T-helper 1 cell (primary cell): ENCODE measurements at places on chromosomes 4 and X.

DNA sequence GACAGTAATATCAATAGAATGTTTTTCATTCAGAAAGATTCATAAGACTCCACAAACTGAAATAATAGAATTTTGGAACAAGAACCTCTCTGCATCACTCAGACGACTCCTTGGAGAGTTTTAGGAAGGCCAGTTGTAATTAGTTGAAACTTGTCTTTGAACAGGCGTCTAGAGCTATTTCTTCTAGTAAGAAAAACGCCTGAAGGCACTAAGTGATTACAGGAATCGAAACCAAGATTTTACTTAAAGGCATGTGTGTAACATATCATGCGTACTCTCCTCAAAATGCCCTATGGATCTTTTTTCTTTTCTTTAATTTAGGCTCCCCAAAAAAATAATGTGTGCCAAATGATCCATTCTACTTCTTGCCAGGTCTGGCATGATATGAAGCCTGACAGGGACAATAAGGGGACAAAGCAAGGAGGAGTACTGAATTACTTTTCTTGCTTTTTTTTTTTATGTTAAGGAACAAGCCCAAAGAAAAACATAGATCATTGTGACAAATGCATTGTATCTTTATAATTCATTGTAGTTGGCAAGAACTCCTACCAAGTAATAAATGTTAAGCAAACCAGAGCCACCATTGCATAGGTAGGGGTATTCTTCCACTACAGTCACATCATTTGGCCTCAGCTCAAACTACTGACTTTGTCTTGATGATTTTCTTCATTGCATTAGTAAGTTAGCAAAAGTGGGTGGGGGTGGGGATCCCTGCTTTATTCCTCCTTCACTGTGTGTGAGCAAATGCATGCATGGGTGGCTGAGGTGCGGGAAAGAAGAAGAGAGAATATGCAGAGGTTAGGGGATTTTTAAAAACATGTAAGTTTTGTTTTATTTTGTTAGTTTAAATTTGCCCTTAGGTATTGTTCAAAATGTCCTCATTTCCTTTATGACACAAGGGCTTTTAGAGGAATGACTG lies 79.9 kb upstream of the ATOH1 start:
- DNase-seq: no peak

- DNase-seq: no peak
These were observed 107.5 kb downstream of the GABRG1 start for GRCh38 chr4:46016306-46016705.

DNA sequence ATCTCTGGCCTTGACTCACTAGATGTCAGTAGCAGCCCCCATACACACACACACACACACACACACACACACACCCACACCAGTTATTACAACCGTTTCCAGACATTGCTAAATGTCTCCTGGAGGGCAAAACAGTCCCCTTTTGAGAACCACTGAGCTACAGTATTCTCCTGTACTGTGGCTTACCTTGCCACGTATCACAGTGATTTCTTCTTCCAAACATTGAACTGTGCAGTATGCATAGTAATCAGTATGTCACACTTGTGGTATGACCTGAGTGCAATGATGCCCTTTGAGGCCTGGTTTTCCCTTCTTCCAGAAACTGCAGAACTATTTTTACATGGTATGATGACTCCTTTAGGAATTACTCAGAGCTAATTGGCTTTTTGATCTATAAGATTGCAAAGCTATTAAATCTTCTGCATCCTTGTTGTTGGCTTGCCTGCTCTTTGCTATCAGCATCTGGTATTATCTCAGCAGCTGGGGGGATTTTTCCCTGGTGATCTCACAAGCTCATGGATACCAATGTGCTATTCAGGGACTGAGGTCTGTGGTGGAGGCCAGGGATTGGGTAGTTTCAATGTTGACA lies 3.6 kb upstream of the THOC2 start:
- no peak for DNase-seq

- DNase-seq: no peak
These were observed 1015.6 kb downstream of the PCDH19 start for GRCh38 chrX:99394456-99394855.

GRCh38 chr4:80215449-80216052 lies 18.2 kb downstream of the PRDM8 start:
- DNase-seq: no peak

- no peak for DNase-seq
These were observed 51.2 kb downstream of the ZNF827 start for GRCh38 chr4:145887241-145887991.

DNA sequence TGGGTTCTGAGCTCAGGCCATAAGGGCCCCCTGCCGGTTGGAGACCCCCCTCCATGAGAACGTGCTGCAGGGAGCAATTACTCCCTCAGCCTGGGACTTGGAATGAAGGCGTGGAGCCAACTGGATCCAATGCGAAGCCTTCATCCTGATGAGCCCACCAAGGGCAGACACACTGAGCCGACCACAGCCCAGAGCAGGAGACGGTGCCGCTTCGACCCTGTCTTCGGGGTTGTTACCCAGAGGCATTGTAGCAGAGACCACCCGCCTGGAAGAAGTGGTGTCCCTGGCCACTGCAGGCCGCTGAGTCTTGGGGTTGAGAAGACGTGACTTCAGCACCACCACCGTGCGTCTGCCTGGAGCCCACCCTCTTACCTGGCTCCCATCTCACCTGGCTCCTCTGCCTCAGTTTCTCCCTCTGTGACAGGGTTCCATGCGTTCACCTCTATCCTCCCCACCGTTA lies 7.0 kb upstream of the NKX1-1 start:
- DNase-seq: no peak

GRCh38 chr4:139857021-139857420 lies 191.4 kb downstream of the MGST2 start:
- DNase-seq: no peak

DNA sequence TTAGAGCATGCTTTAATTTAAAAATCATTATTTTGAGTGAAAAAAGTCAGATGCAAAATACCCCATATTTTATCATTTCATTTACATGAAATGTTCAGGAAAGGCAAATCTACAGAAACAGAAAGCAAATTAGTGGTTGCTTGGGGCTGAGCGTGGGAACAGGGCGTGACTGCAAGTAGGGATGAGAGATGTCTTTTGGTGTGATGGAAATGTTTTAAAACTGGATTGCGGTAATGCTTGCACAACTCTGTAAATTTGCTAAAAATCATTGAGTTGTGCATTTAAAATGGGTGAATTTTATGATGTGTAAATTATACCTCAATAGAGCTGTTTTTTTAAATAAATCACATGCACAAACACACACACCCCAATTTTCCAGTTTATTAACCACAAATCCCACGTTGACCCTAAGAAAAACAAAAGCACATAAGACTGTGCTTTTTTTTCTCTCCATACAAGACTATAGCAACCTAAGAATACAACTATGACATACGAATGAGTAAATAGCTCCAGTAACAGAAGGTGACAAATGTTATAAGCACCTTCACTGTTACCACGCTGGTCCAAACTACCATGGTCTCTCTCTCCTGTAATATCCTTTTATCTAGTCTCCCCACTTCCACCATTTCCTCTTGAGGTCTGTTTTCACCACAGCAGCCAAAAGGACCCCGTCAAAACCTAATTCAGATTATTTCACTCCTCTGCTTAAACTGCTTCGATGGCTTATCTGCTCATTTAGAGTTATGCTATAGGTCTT lies 37.2 kb downstream of the FRMD7 start:
- no peak for DNase-seq

DNA sequence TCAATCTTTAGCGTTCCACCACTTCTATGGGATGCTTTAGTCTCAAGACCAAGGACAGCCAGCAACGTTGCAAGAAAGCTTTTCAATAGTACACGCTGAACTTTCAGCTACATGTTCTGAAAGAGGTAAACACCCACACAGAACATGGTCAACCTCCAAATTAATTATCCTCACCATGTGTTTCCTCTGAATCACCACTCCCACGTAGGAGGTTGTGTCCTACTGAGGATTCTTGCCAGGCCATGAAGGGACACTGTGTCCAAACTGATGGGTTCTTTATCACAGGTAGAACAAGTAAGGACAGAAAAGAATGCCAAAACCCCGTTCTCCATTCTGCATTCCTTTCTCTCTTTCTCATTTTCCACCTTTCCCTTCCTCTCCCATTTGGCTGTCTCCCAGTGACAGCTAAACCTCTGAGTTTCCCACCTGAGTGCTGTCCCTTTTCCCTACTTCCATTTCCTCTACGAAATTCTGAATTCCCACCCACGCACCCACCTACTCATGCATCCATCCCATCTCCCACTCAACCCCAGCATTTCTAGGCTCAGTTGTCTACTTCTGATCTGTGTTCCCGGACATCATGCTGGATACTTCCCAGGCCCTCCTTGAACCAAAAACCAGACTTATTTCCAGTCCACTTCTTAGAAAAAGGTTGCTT lies 29.0 kb upstream of the GPM6B start:
- DNase-seq: no peak

DNA sequence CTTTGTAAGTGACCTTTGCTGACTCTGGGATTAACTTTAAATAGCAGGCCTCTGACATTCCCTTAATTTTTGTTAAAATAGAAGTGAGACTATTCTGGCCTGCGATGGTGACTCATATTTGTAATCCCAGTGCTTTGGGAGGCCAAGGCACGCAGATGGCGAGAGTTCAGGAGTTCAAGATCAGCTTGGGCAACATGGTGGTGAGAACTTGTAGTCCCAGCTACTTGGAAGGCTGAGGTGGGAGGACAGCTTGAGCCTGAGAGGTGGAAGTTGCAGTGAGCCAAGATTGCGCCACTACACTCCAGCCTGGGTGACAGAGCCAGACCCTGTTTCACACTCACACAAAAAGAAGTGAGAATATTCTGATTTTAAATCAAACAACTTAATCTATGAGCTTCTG lies 27.3 kb downstream of the ZNF330 start:
- DNase-seq: no peak

GRCh38 chr4:16739997-16740624 lies 158.3 kb downstream of the LDB2 start:
- DNase-seq: no peak

- no peak for DNase-seq
These were observed 225.8 kb downstream of the STK32B start for GRCh38 chr4:5277079-5277478.

GRCh38 chr4:42050516-42051249 lies 60.4 kb downstream of the SLC30A9 start:
- DNase-seq: no peak
